SK-N-SH (cell line): ENCODE measurements at places on chromosomes 1 and 21.

DNA sequence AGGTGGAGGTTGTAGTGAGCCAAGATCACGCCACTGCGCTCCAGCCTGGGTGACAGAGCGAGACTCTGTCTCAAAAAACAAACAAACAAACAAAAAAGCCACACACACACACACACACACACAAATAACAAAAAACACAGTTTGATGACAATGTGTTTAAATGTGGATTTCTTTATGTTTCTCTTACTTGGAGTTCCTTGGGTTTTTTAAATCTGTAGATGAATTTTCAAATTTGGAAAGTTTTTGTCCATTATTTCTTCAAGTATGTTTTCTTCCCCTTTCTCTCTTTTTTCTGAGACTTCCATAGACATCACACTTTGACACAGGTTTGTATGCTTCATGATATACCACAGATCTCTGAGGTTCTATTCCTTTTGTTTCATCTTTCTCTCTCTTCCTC lies 12.1 kb upstream of the PPIE start:
- no peak for DNase-seq

- no peak for DNase-seq
Measured at GRCh38 chr1:26405281-26405915, 5.2 kb upstream of the LIN28A start.

DNA sequence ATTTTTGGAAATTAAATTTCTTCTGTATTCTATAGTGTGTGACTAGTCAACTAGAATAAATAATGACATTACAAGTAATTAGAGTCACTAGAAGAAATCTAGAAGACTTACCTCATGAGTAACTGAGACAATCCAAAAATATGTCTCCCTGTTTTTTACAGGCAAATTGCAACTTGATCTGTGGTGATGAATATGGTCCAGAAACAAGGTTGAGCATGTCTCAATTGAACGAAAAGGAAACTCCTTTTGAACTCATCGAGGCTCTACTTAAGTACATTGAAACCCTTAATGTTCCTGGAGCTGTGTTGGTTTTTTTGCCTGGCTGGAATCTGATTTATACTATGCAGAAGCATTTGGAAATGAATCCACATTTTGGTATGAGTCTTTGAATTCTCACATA lies 36.7 kb downstream of the DHX9 start:
- no peak for DNase-seq

DNA sequence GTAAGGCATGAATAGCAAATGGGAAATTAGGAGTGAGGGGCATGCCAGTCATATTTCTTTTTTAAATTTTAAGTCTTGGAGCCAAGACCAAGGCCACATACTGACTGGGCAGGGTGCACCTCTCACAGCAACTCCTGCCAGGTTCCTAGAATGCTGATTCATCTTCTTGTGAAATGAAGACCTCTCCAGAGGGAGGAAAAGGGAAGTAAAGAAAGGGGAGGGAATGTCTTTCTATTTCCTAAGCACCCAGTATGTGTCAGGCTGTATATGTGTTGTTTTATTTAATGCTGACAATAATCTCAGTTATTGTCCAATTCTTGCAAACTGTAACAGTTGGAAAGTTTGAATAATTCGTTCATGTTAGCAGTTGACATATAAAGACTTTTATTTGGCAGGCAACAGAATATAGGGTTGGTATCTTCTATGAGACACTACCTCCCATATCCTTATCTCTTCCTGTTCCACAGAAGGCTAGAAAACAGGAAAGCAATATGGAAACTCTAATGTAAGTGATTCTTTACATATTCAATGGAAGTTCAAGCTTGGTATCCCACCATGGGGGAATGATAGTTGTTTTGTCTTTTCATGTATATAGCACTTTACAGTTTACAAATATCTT lies 259.1 kb upstream of the USP24 start:
- no peak for DNase-seq

DNA sequence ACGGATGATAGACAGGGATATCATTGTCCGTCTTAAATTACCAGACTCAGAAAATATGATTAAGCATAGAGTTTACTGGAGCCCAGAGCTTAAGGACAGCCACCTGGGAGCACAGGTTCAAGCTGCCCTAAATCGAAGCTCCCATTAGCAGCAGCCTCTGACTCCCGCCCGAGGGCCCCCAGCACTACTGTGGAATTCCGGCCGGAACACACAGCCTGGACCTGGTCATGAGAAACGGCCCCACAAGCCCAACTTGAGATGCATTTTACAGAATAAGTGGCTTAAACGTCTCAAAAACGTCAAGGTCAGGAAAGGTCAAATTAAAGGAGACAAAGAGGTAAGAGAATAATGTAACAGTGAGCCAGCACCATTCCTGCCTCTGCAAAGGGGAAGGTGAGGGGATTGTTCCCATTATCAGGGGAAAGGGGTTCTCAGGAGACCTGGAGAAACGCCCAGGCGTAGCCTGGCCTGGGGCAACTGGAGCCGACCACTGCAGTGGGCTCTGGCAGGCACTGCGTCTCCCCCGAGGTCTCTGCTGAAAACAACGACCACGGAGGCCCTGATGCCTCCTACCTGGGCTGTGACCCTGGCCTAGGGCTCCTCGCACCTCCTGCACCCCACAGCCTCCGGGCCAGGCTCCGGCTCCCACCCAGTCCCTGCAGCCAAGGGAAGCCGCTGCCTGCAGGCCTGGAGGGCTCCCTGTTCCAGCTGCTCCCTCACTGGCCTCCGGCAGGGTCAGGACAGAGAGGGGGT lies 11.5 kb upstream of the COL6A1 start:
- DNase-seq, result no peak

DNA sequence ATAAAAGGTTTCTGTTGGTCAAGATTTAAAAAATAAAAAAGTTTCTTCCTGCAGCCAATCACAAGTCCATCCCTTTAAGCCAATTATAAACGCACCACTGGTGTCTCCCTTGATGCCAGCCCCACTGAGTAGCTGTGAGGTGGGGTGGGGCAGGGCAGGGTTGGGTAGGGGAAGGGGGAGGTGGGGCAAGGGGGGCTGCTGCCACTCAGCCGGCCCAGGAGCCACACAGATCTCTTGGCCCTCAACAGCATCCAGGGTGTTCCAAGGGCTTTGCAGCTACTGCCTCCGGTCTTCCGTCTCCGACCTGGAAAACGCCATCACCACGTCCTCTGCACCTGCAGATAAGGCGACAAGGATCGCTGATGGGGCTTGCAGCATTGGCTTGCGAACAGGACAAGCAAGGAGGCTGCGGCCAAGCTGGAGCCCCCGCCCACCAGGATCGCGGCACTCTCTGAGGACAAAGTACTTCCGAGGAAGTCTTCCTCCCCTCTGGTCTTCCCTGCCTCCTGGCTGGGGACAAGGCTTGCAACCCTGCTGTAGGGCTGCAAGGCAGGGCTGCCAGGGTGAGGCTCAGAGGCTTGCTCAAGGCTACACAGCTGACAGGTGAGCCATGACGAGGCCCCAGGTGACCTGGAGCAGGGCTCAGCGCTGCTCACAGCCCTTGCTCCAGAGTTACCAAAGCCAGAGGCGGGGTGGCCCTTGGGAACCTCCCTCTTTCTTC lies 26.8 kb upstream of the CLSTN1 start:
- DNase-seq, result no peak

- no peak for DNase-seq
Measured at GRCh38 chr21:42989816-42990650, 15.7 kb downstream of the PKNOX1 start.

DNA sequence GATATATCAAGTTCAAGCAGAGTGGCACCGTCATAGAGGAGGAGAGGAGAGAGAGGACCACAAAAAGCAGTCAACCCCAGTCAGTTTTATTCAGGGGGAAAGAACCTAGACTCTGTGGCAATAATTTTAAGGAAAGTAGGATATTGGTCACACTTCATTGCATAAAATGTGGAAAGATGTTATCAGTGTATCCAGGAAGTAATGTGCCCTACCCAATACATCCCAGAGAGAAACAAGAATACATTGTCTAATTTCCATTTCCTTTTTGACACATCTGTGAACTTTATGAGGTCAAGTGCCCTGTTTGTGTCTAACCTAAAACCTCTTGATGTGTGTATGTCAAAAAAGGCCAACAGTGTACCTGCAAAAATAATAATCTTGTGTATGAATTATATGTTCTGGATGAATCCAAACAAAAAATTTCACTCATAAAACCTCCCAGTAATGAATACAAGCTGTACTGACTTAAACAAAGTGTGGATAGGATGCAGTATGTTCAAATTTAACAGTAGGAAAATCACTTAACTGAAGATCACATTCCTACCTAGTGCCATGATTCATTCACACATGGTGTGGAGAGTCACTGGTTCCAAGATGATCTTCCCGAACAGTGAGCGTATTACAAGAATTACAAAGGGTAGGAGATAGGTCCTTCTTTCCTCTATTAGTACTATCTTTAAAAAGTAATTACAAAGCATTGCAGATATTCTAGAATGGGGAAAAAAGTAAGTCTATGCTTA lies 712.1 kb upstream of the CXADR start:
- no peak for DNase-seq

DNA sequence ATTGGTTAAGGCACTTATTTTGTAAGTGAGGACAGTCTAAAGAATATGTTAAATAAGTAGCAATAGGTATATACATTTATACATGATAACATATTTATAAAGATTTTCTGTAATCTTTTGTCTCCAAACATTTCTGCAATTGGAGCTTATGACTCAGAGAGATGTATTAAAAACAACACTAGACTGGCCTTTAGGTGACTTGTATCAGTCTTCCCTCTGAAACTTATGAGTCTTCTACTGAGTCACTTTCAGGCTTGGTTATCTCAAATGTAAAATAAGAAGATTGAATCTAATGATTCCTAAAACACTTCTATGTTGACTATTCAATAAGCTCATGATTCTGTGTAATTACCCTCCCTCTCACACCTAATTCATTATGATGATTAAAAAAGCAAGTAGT lies 672.6 kb upstream of the NEGR1 start:
- DNase-seq, result no peak

- no peak for DNase-seq
Measured at GRCh38 chr1:184330875-184331274, 56.0 kb upstream of the C1orf21 start.

- DNase-seq, result no peak
Measured at GRCh38 chr21:33299181-33299752, 25.5 kb upstream of the IFNAR1 start.

DNA sequence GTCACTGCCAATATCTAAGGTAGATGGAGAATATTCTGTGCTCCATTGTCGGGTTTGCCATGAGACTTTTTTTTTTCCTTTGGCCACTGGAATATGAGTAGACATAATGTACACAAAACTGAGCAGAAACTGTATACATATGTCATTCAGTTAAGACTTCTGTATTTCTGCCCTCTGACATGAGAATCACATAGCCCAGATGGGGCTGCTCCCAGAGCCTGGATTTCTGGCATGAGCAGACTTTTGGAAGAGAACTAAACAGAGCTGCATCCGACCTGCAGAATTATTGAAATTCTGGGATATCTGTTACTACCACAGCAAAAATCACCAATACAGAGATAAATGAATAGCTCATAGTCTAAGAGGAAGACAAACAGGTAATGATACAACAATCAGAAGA lies 62.3 kb downstream of the DAB1 start:
- DNase-seq, result no peak

GRCh38 chr1:224058303-224058702 lies 55.6 kb upstream of the FBXO28 start:
- no peak for DNase-seq

- peak; percentile 38 for DNase-seq
Measured at GRCh38 chr1:200535605-200536004, 84.9 kb downstream of the KIF14 start.

GRCh38 chr1:79530055-79530454 lies 523.5 kb upstream of the ADGRL4 start:
- DNase-seq, result no peak

GRCh38 chr1:201226859-201227488 lies 36.4 kb downstream of the IGFN1 start:
- DNase-seq, result no peak

GRCh38 chr1:43881415-43881814 lies 52.2 kb upstream of the ARTN start:
- DNase-seq, result peak; percentile 62

- DNase-seq, result no peak
Measured at GRCh38 chr1:159067699-159068621, 8.6 kb downstream of the AIM2 start.

GRCh38 chr1:106555571-106555970 lies 500.9 kb upstream of the PRMT6 start:
- DNase-seq, result no peak

DNA sequence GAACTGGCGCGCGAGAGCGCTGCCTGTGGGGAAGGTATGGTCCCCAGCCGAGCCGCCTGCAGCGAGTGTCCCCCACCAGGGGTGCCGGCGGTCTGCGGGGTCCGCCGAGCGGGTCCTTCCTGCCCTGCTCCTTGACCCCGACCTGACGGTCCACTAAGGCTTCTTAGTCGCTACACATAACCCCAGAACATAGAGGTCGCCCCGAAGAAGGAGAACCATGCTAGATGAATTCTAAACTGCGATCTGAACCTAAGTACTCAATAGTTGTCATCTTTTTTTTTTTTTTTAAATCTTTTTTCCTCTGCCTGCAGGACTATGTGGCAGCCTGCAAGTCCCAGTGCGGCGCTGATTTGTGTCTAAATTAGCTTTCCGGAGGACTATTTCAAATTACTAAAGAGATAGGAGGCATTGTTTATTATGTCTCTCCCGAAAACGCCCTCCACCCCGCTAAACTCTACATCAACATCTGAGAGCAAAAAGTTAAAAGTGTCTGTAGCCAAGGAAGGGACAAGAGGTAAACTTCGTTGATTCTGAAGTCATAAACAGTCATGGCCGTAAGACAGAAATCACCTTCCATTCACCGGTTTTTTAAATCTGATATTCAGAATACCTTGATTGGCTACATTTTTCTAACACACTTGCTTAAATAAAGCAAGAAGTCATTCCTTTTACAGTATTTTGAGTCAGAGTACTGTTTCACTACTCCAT lies 476 bp downstream of the AXDND1 start:
- DNase-seq, result no peak

DNA sequence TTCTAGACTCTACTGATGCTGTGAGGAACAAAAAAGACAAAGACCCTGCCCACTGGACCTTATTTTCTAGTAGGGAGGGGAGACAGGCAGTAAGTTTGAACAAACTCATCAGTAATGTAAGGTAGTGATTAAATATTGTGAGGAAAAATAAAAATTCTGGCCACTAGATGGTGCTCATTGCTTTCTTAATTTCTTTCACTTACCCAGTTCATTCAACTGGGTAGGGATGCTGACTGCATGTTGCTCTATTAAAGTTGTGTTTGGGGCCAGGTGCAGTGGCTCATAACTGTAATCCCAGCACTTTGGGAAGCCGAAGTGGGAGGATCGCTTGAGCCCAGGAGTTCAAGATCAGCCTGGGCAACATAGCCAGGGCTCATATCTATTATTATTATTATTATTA lies 6.3 kb upstream of the KYAT3 start:
- DNase-seq, result peak; percentile 53

GRCh38 chr1:235019471-235019870 lies 109.2 kb downstream of the TOMM20 start:
- DNase-seq, result no peak

DNA sequence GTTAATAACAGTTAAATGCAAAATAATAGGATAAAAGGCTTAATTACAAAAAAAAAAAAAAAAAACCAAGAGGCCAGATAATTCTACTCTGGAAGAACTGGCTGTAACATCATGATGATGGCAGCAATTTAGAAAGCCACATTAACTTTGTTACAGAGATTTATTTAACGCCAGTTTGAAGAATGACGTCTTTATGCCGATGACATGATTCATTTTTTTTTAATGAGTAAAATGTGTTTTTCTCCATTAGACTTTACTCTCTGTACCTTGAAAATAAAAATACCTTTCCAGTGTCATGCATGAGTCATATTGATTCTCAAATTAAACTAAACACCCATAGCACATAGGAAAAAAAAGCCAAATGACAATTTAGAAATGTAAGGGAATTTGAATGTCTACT lies 226.1 kb downstream of the RGS7 start:
- no peak for DNase-seq
